GM12878 (cell line): ENCODE measurements at places on chromosomes 3 and 15.

- DNase-seq = no peak
Observed at GRCh38 chr15:100192097-100193080, 149.4 kb downstream of the ADAMTS17 start.

DNA sequence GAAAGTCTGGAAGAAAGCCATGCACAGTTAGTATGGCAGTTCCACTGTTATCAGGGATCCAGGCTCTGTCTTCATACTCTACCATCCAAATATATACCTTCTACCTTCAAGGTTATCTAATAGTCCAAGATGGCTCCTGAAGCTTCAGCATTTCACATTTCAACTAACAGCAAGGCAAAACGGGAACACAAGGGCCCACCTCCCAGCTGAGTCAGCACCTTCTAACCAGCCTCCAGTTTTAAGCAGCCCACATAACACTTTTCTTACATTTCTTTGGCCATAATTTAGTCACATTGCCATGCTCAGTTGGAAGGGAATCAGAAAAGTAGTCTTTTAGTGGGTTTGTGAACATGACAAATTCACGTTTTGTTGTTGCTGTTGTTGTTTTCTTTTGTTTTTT lies 15.4 kb upstream of the MSL2 start:
- DNase-seq = no peak

DNA sequence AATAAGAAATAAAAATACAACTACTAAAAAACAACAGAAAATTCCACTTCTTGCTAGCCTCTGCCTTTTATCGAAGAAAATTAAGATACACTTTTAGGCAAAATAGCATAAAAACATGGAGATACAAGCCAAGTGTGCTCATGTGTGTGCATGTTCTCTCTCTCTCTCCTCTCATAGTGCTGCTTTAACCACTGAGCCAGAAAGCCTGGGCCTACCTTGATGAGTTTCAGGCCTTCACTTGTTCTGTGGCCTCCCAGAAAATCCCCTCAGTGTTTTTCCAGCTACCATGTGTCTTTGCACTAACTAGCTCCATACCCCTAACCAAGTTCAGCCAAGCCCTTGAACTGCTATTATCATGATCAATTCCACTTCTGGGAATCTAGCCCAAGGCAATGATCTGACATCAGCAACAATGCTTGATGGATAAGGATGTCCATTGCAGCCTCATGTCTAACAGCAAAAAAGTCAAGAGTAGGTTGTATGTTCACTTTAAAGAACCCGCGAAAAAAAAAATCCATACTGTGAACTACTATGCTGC lies 18.1 kb downstream of the CYP11A1 start:
- no peak for DNase-seq

GRCh38 chr3:16379838-16380237 lies 114.8 kb downstream of the OXNAD1 start:
- no peak for DNase-seq

DNA sequence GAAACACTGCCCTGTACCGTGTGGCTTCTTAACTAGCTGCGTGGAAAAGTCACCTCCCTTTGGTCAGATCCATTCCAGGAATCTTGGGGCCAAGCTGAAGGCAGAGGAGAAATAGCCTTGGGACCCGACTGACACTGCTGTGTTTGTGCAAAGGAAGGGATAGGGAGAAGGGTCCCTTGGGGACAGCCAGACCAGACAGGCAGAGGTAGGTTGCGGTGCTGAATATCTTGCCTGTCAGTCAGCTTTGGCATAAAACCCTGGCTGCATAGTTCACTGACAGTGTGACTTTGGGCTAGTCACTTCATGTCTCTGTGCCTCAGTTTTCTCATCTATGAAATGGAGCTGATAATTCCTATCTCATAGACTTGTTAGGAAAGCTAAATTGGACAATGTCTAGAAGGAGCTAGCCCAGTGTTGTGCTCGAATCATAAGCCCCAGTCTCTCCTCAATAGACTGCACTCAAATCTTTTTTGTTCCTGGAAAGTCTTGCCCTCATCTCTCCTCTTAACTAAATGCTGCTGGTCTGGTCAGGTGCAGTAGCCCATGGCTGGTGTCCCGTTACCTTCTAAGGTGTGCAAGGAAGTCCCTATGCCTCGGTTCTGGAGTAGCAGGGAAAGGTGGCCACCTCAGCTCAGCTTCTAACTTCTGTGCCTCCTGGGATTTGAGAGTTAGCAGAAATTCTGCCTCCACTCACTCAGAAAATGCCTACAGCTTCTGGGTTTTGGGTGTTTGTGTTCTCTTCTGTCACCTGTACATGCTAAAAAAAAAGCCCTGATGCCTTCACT lies 25.8 kb downstream of the FGD5 start:
- no peak for DNase-seq

- DNase-seq = no peak
Observed at GRCh38 chr3:13825311-13825579, 54.6 kb downstream of the WNT7A start.

DNA sequence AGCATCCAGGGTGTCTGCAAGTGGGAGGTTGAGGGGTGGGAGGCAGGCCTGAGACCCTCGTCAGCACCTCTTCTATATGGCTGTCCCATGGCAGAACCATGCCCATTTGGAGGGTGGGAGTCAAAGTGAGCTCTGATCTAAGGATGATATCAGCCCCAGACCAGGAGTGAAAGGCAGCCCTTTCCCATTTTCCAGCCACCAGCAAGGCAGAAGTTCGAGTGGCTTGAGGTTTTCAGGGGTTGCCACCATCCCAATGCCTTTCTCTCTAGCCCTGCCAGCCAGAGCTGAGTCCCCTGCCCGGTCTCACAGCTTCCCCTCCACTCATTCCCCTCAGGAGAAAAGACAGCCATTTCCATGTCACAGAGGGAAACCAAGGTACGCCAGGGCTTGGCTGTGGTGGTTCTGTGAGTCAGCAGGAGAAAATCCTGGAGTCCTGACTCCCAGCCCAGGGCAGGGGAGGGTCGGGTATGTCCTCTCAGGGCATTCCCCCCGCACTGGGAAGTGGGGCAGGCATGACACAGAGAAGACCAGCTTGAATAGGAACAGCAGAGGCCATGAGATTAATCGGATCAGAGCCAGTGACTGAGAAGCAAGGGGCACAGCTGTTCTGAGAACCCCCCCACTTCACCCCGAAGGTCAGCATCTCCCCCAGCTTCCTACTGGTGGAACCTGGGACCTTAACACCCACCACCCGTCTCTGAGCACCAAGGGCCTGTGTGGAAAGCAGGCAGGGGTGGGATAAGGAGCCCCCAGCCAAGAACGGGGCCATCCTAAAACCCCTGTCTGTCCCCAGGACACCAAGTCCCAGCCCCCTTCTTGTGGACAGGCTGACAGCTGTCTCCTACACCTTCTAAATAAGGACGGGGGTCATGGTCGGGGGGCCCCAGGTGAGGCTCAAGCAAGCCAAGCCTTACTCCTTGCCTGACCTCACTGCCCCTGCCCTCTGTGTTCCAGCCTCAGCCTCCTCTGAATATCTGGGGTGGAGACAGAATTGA lies 965 bp upstream of the SLC38A3 start:
- no peak for DNase-seq

GRCh38 chr3:186787642-186788481 lies 4.5 kb downstream of the EIF4A2 start:
- no peak for DNase-seq

DNA sequence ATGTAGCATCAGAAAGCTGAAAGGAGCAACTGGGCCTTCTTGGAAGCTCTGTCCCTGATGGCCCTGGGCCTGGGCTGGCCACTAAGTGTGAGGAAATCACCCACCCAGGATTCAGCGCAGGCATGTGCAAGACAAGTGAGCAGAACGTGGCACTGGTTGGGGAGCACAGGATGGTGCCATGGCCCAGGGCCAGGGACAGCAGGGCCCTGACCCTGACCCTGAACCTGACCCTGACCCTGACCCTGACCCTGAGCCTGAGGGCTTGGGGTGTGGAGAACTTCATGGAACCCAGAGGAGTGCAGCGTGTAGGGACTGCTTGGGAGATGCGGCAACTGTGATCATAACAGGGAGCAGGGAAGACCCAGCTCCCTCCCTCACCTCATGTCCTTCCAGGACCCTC lies 5.9 kb upstream of the ALDH1L1 start:
- no peak for DNase-seq

GRCh38 chr15:27123808-27124207 lies 152.8 kb downstream of the GABRG3 start:
- no peak for DNase-seq

GRCh38 chr3:51581524-51581923 lies 43.0 kb downstream of the RAD54L2 start:
- no peak for DNase-seq

GRCh38 chr3:119295816-119296726 lies 1.9 kb downstream of the ARHGAP31 start:
- DNase-seq = no peak

DNA sequence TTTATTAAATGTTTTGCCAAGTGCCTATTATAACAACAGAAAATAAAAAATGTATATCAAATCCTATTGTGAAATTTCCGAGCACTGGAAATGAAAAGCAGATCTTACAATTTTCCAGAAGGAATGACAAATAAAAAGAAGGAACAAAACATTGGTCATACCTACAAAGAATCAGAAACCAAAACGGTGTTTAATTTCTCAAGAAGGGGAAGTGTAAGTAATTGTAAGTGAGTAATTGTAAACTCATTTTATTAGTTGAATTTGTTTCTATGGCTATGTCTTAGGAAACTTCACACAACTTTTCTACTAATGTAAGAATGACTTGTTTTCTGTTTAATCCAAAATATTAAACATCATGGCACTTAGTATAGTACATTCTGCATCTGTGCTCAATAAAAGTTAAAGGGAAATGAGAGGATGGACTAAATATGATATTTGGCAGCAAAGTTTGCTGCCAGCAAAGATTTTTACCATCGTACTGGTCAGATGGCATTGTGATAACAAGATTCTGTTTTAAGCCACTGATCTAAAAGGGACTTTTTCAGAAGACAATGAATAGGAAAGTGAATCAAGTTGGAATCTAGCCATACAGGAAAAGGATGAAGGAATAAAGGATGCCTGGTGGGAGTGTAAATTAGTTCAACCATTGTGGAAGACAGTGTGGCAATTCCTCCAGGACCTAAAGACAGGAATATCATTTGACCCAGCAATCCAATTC lies 232.4 kb downstream of the NFKBIZ start:
- no peak for DNase-seq

- peak; percentile 21 for DNase-seq
Observed at GRCh38 chr3:193868590-193868989, 267.4 kb upstream of the HES1 start.

DNA sequence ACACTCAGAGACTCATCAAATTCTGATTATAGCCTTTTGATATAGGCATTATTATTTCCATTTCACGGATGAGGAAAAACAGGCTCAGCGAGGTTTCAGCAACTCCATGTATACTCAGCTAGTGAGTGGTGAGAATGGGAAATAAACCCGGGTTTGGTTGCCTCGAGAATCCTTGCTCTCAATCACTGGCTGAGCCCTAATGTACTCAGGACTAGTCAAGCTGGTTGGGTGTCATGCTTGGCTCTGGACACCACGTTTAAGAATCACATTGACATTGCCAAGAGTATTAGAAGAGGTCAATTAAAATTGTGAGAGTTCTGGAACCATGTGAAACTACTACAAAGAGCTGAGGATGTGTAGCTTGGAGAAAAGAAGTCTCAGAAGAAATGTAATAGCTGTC lies 444.5 kb downstream of the MFSD1 start:
- no peak for DNase-seq

- DNase-seq = peak; percentile 80
Observed at GRCh38 chr3:36969540-36970432, 23.1 kb downstream of the EPM2AIP1 start.

DNA sequence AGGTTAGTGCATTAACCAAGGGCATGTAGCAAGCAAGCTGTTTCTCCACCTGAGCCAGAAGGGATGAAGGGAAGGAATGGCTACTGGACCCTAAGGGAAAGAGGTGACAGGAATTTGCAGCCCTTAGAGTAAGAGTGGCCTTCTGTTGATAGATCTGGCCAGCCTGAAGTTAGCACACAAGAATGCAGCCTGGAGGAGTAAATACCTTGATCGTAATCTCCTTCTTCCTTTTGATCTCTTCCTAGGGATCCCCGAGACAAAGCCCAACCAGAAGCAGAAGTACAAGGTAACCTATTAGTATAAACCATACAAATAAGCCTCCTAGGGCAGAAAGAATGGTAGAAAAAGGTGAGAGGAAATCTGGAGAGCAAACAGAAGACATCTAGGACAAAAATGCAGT lies 134.6 kb downstream of the ATP8B4 start:
- DNase-seq = no peak
